ENCODE measurements at places on chromosomes 3 and 15.

DNA sequence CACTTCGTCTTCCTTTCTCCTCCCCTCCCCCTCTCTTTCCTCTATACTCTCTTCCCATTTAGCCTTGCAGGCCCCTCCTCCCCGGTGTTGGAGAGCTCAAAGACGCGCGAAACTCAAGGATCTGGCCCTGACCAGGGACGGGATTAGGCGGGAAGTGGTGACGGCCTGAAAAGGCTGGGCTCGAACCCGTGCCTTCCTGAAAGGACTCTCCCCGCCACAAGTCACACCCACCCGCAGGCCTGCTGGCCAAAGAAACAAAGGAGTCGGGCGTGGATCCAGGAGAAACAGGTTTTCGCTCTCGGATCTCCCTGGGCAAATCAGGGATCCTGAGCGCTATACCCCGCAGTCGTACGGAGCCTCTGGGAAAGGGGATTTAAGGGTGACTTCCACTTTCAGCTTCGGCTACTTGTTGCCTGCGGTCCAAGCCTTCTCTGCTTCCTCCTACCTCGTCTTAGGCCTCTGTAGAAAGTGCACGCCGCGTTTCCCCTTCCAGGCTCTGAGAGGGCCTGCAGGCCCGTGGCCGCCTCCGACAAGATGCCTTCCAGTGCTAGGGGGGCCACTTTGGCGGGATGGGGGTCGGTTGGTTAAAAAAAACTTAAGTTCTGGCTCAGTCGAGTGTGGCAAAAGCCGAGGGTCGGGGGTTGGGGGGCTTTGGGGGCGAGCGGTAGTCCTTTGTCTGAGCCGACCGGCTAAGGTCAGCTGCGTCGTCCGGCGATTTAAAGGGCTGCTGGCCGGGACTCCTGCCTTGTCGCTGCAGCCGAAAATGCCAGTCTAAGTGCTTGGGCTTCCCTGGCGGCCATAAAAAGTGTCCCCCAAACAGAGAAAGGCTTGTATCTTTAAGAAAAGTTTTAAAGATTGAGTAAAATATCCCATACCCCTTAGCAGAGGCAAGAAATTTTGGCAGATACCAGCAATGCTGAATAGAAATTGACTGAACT lies 8.2 kb downstream of the ZIC4 start:
- no peak for DNase-seq

GRCh38 chr15:31461911-31462480 lies 135.4 kb downstream of the KLF13 start:
- no peak for DNase-seq

DNA sequence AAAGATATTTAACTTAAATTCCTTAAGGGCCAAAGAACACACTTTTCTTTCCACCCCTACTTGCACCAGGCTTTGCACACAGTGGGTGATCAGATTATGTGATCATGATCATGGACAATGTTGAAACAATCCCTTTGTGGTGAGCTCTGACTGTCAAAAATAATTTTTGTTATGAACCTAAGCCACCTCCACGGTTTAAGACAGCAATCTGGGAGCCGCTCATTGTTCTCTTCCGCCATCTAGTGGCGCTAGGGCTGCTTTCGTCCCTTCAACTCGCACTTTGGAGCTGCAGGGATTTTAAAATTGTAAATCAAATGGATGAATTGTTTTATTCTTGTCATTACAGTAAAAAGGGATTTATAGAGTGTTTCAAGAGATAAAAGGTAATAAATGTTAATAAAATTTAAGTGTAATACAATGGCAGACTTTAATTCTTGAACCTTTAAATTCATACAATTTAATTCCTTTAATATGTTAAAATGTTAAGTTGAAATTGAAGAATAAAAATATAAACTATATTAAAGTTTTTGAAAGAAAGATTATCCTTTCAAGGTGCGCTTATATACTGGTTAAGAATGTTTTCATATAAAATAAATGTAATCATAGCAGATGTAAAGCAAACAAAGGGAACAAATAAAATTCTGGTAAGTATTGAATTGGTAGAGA lies 45.3 kb upstream of the ARL6 start:
- peak; percentile 27 for DNase-seq

GRCh38 chr3:124303305-124303910 lies 311.5 kb upstream of the ROPN1 start:
- no peak for DNase-seq

GRCh38 chr15:69302929-69303328 lies 4.2 kb downstream of the PAQR5 start:
- no peak for DNase-seq

DNA sequence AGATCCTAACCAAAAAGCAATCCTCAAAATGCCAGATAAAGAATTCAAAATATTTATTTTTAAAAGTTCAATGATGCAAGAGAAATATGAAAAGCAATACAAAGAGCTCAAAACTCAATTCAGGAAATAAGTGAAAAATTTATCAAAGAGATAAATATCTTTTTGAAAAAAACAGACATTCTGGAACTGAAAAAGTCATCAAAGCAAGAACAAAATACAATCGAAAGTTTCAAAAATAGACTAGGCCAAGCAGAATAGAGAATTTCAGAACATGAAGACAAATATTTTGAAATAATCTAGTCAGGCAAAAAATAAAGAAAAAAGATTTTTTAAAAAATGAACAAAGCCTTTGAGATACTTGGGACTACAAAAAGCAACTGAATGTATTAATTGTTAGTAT lies 83.4 kb upstream of the STT3B start:
- no peak for DNase-seq

- no peak for DNase-seq
These were observed 70.2 kb downstream of the APBA2 start for GRCh38 chr15:28955993-28956421.

DNA sequence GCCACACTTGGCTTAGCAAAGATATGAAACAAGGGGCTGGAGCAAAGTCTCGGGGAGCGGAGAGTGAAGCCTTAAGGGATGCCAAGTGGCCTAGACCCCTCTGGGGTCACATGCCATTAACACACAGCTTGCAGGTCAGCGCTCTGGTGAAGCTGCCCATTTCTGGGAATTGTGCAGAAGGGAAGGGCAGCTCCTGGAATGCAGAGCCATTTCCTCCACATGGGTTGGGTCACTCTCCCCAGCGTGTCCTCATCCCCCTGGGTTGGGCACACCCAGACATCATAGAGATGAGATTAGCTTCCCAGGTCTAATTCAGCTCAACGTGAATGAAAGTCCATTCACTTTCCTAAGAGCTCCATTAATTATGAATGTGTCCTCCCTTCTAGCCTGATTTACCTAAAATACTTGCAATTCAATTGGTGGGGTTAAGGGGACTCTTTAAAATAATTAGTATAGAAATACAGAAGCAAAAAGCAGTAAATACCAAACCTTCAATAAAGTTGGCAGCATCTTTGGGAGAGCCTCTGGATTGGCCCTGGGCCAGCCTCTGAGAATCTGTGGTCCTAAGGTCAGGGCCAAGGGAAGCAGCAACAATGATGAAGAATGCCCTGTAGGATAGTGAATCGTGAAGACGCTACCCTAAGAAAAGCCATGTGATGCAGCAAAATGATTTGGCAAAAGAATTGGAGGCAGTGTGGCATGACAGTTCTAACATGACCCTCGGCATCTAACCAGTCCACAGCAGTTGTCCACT lies 17.8 kb downstream of the MRAS start:
- no peak for DNase-seq

GRCh38 chr3:33791477-33792166 lies 6.8 kb upstream of the PDCD6IP start:
- no peak for DNase-seq

- no peak for DNase-seq
These were observed 35.9 kb downstream of the VGLL4 start for GRCh38 chr3:11607816-11608215.

DNA sequence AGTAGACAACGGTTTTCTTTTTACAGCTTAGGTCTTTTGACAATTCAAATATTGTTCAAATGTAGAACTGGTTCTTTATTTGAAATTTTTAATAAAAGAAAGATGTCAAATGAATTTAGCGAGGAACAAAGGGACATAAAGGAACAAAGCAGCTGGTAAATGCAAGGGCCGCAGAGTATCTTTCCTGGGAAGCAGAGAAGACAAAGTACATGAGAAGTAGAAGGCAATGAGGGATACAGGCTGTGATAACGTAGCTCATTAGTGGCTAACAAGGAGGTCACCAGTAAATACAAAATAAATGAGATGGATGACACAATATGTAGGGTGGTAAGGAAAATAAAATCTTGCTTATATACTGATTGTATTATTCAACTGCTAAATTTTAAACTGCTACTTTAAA lies 762.8 kb downstream of the VGLL3 start:
- DNase-seq: no peak

DNA sequence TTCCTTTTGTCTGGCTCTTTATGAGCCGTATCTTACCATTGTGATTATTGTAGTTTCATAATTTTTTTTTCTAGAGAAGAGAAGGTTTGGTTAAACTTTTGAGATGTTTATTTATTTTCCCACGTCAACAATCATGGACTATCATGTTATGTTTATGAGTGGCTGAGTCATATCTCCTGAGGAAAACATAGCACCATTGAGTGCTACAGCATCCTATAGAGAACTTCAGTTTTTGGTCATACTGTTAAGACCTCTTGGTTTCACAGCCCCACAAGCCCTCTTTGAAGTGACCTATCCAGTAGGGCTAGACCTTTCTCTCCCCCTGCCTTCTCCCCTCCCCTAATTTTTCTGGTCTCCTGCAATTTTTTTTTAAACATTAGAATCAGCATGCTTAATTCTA lies 20.8 kb downstream of the PIK3CA start:
- no peak for DNase-seq

GRCh38 chr3:154244644-154245043 lies 79.6 kb downstream of the DHX36 start:
- no peak for DNase-seq

DNA sequence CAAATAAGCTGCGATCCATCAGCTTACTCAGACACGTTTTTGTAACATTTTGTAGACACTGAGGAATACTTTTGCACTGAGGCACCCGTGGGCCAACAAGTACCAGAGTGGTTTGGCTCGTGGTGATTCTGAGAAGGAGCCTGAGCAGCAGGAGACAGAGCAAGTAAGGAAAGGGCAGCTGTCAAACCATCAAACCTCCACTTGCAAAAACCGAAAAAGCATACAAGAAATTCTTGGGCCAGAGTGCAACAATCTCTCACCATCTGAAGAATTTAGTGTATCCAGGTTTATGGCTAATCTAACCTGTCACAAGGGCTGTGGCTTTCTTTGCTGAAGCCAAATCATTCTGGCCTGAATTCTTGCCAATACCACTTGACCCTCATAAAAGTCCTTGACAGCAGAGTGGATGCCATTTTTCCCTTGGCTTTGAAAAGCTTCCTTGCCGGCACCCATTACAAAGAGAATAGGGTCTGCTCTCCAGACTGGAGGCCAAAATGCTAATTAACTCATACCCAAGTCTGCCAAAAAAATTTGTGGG lies 56.7 kb downstream of the MYO1E start:
- DNase-seq: no peak

DNA sequence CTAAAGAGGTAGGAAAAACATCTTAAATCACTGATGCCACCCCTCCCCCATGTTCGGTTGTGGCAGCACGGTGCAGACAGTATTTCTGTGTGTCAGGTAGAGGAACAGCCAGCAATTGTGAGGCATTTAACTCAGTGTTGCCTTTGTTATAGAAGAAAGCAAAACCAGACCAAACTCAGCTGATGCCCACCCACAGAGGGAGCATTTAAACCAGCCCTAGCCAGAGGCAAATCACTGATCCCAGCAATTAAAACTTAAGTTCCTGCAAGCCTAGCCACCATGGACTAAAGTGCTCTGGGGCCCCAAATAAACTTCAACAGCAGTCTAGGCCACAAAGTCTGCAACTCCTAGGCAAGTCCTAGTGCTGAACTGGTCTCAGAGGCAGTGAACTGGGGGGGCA lies 94.5 kb downstream of the CFAP20DC start:
- DNase-seq: no peak

DNA sequence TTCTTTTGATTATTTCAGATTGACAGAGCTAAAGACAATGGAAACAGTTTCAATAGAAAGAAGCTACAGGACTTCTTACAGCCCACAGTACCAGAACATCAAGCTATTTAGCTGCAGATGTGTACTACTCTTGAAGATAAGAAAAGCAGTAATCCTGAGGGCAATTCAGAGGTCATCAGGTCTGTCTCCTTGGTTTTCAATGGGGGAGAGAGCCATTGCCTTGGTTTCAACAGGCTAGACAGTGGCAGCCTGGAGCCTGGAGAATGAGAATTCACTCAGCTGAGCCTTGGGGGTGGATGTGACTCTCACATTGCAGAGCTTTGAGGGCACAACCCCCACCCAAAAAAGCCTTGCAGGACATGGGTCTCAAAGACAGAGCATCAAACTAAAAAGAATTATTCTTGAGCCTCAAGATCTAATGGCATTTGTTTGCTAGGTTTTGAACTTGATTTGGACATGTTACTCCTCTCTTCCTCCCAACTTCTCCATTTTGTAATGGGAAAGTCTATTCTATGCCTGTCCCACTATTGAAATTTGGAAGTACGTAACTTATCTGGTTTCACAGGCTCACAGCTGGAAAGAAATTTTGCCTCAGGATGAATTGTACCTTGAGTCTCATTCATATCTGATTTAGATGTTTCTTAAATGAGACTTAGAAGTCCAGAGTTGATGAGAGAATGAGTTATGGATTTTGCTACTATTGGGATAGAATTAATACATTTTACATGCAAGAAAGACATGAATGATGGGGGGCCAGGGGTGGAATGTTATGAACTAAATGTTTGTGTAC lies 36.9 kb downstream of the PLSCR1 start:
- no peak for DNase-seq

- no peak for DNase-seq
These were observed 102.0 kb downstream of the STAC start for GRCh38 chr3:36482256-36482655.

GRCh38 chr15:47955021-47955420 lies 165.8 kb upstream of the SLC24A5 start:
- no peak for DNase-seq

DNA sequence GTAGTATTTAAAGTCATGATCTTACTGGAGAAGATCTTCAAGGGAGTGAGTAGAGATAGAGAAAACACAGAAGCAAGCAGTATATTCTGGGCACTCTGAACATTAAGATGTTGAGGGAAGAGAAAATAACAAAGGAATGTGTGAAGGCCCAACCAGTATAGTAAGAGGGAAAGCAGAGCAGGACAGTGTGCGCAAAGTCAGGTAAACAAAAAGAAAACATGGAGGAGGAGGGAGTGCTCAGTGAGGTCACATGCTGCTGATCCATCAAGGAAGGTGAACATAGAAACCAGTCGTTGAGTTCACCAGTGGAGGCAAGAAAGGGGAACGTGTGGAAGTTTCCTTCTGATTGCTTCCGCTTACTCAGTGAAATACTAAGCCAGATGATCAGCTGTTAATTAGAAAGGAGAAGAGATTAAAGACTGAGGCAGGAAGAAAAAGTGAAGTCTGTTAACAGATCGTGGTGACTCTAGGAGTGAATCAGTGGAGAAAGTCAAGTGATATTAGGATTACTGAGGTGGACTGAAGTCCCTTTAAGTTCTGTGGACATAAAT lies 47.2 kb downstream of the OPA1 start:
- no peak for DNase-seq
